ENCODE measurements at places on chromosomes 12 and 14.
A peak's percentile ranks its signal among the peaks of the same experiment; 100 is the strongest.

DNA sequence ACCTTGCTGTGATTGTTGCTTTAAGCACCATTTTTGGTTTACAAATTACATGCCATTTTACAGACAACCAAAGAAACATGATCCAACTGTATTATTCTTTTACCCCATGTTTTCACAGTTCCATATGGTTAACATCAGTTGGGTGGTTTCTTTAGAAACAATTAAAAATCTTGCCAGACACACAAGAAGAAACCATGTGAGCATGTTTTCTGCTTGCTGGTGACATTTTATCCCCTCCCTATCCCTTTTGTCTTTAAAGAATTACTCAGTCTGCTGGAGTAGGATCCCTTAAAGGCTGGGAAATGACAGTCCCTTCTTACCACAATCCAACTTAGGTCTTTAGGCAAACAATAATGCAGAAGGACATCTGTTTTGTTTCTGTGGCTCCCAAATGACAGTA lies 121.8 kb upstream of the PLXNC1 start:
- DNase-seq: no peak

DNA sequence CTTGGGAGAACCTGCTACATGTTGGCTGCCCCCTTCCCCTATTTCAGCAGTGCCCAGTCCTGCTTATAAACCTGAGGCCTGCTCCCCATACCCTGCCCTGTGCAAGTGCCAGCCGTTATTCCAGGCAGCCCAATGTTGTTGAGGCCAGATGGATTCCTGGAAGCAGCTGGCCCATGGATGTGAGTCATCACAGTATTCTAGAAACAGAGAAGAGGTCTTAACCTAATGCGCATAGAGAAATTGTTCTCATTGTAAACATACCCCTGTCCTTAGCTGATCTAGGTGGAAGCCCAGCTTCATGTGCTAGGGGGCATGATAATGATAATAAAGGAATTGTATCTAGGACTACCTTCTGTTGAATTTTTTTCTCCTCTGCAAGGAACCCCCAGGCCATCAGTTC lies 69.7 kb downstream of the TSPAN11 start:
- DNase-seq: peak; percentile 69

GRCh38 chr12:6647083-6647604 lies at the start of gene ACRBP:
Gene ACRBP, minus strand, starts transcription at chr12:6647432. Its CDS starts 66 bp downstream, at chr12:6647366.
- peak; percentile 69 for DNase-seq

- DNase-seq: no peak
Observed at GRCh38 chr14:68771631-68772030, 21.2 kb downstream of the ZFP36L1 start.

DNA sequence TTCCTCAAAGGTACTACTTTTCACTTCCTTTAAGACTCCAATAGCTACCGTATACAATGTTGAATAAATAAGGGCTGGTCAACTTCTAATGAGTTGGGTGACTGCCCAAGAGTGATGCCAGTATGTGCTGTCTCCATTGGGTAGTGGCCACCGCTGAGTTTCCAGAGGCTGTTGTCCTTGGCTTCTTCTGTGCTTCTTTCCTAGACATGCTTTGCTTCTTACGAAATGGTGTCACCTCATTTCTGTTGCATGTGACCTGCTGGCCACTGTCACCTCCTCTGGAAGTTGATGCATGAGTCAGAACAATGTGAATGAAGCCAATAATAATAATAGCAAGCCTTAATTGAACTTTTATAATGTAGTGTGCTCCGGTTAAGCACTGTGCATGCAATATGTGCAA lies 7.5 kb upstream of the NID2 start:
- DNase-seq: peak; percentile 39

GRCh38 chr12:13101821-13102375 lies 1.6 kb downstream of the GSG1 start:
- no peak for DNase-seq

DNA sequence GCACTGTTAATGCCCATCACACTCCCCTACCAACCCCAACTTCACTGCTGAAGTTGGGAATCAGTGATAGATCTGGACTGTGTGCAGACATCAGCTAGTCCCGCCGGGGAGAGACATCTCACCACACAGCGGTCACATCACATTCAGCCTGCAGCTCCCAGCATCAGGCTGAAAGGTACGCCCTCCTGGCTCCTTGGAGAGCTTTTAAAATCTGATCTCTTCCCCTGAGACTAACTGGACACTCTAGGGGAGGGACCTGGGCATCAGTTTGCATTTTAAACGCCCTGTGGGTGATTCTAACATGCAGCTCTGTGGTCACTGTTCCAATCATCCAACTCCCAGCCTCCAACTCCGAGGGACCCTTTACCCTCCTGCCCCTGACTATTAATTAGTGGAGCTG lies 58.4 kb downstream of the CCDC85C start:
- no peak for DNase-seq

DNA sequence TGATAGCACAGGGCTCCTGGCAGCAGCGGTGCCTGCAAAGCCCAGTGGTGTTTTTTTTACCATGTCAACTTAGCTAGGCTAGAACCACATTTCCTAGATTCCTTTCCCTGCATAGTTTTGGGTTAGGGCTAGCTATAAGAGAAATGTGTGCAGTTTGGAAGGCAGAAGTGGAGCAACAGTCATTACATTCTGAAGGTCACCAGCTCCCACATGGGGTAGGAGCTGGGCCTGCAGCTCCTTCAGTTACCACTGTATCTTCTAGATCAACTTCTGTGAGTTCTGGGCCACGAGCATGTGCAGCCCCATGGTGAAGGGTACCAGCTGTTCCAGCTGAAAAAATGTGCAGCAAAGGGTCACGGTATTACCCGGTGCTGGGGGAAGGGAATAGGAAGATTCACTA lies 2.3 kb upstream of the SLC25A3 start:
- peak; percentile 16 for DNase-seq

GRCh38 chr12:107322063-107322462 lies 228.7 kb upstream of the CRY1 start:
- DNase-seq: no peak

- no peak for DNase-seq
Observed at GRCh38 chr14:63322897-63323573, 4.3 kb upstream of the GPHB5 start.

- peak; percentile 42 for DNase-seq
Observed at GRCh38 chr14:71113376-71113775, 206.1 kb downstream of the PCNX1 start.

GRCh38 chr14:35632676-35633075 lies 98.7 kb downstream of the INSM2 start:
- peak; percentile 18 for DNase-seq

- no peak for DNase-seq
Observed at GRCh38 chr14:68249661-68250451, 430.3 kb downstream of the RAD51B start.

DNA sequence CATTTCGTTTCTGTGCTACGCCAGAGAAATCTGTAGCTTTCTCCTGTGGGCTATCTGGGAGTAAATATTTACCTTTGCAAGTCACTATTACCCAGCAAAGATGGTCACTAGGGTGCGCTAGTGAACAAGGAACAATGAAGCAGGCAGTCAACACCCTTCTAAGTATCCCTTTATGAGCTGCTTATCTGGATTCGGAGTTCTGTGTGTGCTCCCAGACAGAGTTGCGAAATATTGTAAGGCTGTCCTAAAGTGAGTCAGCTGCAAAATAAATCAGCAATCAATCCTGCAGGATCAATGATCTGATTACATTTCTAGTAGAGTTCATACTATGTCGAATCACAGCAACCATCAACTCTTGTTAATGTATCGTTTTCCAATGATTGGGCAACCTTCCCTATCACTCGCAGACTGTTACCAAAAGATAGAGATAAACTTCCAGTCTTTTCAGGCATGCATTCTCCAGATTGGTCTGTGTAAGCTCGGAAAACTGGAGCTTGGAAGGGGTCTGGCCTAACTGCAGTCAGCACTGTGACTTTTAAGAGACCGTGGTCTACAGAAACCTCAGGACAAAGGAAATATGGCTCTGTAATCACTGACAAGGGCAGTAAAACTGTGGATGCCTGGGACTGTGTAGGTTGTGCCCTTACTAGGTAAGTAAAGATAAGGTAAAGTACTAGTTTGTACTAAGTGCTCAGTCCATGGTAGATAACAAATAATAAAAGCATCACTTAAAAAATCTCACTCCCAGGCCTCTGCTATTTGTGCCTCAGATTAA lies 133.5 kb downstream of the KCNK10 start:
- peak; percentile 81 for DNase-seq

GRCh38 chr12:72510772-72511171 lies 238.6 kb downstream of the TRHDE start:
- DNase-seq: no peak

DNA sequence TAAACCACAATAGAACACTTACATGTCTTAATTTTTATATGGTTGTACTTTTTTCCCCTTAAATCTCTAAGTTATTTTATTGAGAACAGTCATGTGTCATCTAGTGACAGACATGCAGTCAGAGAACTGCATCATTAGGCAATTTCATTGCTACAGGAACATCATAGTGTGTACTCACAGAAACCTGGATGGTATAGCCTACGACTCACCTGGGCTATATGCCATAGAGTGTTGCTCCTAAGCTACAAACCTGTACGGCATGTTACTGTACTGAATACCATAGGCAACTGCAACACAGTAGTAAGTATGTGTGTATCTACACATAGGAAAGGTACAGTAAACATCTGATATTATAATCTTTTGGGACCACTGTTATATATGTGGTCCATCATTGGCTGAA lies 557.6 kb downstream of the PRKD1 start:
- no peak for DNase-seq

DNA sequence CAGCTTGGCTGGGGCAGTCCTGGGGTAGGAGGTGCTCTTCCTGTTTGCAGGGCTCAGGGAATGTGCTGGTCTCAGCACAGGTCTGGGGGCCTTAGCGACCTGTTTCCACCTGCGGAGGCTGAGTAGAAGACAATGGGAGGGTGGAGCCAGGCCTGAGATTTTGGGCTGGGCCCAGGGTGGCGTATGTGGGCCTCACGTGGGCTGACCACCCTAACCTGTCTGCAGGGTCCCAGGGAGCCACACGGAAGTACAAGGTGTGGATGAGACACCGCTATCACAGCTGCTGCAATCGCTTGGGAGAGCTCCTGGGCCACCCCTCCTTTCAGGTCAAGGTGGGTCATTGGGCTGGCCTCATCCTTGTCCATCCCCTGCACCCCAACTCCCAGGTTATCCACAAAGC lies 1.1 kb downstream of the NOC4L start:
- DNase-seq: no peak

DNA sequence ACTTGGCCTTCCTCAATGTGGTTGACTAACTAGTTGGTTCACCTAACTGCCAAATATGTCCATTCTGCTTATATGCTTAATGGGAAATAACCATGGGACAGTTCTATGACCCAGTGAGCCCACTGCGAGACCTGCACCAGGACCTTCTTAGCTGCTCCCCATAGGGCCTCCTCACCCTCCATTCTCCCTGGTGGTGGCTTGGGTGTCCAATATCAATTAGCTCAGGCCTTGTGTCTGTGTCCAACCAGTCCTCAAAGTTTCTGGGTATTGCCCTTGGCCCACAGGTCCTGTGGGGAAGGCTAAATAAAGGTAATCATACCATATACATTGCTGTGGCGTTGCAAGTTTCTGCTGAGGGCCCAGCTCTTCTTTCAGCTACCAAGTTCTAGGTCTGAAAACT lies 228.2 kb downstream of the PCNX1 start:
- DNase-seq: no peak

DNA sequence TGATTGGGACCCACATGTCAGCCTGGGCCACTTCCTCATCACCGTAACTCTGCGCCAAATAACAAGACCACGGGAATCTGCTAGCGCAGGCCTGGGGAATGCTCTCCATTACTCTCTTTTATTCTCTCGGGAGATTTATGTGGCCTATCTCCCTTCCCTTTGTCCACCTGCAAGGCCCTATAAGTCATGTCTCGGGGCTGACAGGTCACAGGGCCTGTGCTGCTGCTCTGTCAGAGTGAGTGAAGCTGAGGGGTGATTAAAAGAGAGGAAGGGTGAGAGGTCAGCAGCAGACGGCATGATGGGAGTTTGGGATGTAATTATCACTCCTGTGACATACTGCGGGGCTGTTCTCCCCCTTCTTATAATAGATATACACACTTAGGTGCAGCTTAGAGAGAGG lies 26.2 kb upstream of the GPATCH2L start:
- DNase-seq: no peak

- DNase-seq: no peak
Observed at GRCh38 chr14:35285168-35286002, 6.8 kb upstream of the PSMA6 start.

DNA sequence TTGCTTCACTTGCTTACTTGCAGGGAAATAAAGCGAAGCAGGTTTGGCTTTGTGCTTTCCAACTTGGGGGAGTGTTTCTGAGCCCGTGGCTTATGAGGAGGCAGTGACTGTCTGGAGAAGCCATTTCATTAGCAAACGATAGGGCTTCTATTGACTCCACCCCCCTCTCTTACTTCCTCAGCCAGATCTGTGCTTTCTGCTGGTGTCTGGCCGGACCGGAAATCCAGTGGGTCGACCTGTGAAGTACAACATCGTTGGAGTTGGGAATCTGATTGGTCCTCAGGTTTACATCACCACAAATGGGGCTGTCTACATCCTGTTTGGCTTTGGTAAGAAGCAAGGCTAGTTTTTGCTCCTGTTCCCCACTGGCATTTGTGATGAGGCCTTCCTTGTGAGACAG lies 22.3 kb downstream of the FAM234B start:
- DNase-seq: no peak

- DNase-seq: no peak
Observed at GRCh38 chr14:76205708-76206107, 54.0 kb downstream of the GPATCH2L start.

- peak; percentile 79 for DNase-seq
Observed at GRCh38 chr12:76883151-76883550, 4.3 kb upstream of the CSRP2 start.

DNA sequence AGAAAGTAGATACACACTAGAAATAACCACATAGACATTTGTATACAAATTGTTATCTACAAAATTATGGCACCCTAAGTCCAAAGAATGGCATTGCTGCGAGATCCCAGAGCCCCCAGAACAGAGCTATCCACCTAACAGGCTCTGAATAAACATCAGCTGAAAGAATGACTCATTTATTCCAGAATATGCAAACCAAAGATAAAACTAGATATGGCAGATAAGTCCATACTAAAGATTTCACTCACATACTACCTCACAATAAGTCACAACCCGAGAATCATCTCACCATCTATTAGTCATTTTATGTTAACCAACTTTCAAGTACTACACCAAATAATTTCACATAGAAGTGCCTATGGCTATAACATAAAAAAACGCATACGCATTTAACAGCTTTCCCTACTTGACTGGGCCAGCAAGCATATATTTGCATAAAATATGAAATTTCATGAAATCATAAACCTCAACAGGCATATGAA lies 5.6 kb downstream of the CNIH1 start:
- peak; percentile 37 for DNase-seq

DNA sequence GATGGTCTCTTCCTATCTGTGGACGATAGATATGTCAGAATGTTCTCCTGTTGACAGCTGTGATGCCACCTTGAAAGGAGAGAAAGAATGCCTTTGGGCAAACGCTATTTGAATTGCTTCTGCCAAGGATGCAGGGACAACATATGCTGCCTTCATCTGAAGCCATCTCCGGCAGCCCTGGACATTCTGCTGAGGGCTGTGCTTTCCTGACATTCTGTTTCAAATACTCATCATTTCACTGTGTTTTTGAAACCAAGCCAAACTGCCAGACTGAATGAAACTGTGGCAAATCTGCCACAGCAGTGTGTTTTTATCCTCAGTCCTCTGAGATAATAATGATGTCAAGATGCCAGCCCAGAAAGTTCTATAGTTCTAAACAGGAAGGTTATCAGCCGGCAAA lies 85.8 kb upstream of the BCAT1 start:
- peak; percentile 8 for DNase-seq

GRCh38 chr12:90593596-90594295 lies 361.2 kb downstream of the CCER1 start:
- no peak for DNase-seq
